Activated CD4-positive, CD25-positive, alpha-beta regulatory T cell treated with anti-CD3 and anti-CD28 coated beads, Interleukin-2, amount 50 U/mL, for 24 hours (primary cell): ENCODE measurements at places on chromosomes 6 and 20.

- ATAC-seq, result no peak
These were observed 159.2 kb downstream of the PLCB4 start for GRCh38 chr20:9227896-9228615.

DNA sequence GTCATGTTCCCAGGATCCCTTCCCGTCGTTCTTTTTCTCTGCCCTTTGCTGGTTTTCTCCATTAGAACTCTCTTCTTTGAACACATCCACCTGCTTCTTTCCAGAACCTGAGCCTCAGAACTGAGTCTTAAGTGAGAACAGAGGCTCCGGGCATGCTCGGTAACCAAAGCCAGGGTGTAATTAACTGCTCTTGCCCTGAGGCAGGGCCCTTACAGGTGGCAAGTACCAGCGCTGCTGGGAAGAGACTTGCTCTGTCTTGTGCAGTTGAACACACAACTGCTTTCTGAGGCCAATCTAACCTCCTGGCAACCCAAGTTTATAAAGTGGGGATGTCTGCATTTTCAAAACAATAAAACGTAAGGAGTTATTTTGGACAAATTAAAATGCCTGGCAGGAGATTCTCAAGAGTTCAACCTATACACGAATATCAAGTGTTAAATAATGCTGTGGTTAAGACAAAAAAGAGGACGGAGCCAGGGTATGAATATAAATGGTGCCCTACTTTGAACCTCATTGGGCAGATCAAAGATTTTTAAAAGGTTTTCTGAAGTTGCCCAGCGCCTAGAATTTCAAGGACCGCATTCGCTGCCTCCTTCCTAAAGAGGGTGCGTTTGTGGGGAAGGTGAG is 12.4 kb upstream of the DEK start:
- ATAC-seq, result no peak

DNA sequence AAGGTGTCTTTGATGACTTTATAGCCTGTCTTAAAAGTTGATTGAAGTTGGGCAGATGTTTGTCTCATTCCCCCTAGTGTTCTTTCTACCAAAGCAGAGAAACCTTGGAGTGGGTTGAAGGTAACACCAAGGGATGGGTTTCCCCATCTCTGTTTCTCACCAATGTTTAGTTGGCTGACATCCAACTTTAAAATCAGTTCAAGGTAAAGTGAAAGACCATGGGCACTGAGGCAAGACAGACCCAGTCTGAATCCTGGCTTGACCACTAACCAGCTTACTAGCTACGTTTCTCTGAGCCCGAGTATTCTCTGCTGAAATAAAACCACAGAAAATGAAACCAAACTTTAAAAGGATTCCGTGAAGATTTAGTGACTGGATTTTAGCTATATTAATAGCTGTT is 258.9 kb downstream of the KIF16B start:
- no peak for ATAC-seq

DNA sequence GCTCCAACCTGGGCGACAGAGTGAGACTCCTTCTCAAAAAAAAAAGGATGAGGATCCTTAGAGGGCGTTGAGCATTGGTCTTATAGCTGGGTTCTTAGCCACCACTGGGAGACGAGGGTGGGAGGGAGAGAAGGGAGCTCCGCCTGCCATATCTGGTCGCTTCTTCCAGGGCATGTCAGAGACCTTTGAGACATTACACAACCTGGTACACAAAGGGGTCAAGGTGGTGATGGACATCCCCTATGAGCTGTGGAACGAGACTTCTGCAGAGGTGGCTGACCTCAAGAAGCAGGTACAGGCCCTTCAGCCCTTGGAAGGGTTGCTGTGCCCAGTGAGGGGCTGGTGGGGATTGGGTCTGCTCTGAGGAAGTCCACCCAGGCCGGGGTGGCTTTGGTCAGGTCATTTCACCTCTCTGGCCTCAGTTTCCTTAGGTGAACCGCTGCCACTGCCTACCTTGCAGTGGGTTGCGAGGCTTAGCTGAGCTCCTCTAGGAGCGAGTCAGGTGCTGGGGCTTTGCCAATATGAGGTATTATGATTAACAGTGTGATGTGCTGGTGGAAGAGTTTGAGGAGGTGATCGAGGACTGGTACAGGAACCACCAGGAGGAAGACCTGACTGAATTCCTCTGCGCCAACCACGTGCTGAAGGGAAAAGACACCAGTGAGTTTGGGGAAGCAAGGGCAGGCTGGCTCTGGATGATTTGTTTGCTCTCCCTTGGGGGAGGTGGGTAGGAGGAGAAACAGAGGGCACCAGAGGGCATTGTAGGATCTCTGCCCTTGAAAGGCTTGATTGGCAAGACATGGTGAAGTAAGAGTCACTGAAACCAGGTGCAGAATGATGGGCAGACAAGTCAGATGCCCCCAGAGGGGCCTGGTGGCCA is 8.5 kb downstream of the CNPY3 start:
- ATAC-seq, result no peak

DNA sequence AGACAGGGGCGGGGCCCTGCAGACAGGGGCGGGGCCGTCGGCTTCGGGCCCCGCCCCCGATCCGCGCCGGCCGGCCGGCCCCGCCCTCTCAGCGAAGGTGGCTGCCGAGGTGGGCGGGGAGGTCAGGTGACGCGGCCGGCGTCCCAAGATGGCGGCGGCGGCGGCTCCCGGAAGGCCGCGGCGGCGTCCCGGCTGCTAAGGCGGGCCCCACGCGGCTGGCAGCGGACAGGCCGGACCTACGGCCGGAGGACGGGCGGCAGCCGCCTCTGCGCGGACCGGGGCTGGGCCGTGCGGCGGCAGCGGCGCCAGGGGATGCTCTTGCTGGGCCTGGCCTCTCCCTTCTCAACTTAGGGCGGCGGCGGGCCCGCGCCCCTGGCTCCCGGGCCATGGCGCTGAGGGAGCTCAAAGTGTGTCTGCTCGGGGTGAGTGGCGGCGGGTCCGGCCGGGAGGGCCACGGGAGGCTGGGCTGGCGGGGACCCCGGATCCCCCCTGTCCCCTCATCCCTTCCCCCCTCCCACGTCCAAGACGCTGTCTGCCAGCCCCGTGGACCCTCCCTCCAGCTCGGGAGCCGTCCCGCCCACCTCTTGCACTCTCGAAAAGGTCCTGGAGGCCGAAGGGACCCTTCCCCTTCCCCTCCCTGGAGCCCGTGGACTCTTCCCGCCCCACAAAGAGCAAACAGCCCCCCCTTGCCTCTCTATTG is at the start of gene RAB22A:
Gene RAB22A, plus strand, starts transcription at position 125 of the 700 bp plus-strand sequence. Its CDS starts 262 bp downstream, at position 387.
- peak; percentile 24 for ATAC-seq

DNA sequence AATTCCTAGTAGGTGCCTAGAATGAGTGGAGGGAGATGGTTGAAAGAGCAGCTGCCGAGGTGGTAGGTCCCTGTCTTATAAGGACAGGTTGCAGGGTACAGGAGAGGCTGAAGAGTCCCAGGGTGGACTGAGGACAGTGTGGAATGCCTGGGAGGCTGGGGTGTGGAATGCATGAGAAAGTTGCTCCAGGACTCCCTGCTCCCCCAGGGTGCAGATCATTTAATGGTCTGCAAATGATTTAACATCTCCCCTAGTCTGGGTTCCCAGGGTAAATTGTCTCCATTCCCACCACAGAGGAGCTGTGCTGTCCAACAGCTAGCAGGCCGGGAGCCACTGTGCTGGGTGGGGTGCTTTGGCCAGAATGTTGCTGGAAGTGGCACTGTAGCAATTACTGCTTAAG is 76.0 kb downstream of the CD83 start:
- ATAC-seq, result no peak

- no peak for ATAC-seq
These were observed 38.7 kb downstream of the TRAF3IP2 start for GRCh38 chr6:111566873-111567517.

GRCh38 chr6:157064502-157064901 is 258.8 kb downstream of the TMEM242 start:
- ATAC-seq, result no peak

- no peak for ATAC-seq
These were observed 602.4 kb downstream of the COL12A1 start for GRCh38 chr6:74603322-74604076.

DNA sequence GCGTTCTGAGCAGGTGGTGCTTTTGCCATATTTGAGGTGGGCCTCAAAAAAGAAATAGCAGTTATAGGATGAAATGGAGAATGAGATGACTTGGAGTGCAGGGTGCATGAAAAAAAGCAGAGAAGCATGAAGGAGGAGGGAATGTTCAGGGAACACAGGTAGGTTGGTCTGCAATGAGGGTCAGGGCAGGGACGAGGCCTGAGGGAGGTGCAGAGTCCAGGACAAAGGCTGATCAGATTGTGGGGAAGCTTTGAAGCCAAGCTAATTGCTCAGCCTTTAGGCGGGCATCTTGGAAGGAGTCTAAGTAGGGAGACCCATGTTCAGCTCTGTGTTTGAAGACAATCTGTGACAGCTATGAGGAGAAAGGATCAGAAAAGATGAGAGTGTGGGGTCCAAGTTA is 12.0 kb downstream of the TRAM2 start:
- ATAC-seq, result no peak

DNA sequence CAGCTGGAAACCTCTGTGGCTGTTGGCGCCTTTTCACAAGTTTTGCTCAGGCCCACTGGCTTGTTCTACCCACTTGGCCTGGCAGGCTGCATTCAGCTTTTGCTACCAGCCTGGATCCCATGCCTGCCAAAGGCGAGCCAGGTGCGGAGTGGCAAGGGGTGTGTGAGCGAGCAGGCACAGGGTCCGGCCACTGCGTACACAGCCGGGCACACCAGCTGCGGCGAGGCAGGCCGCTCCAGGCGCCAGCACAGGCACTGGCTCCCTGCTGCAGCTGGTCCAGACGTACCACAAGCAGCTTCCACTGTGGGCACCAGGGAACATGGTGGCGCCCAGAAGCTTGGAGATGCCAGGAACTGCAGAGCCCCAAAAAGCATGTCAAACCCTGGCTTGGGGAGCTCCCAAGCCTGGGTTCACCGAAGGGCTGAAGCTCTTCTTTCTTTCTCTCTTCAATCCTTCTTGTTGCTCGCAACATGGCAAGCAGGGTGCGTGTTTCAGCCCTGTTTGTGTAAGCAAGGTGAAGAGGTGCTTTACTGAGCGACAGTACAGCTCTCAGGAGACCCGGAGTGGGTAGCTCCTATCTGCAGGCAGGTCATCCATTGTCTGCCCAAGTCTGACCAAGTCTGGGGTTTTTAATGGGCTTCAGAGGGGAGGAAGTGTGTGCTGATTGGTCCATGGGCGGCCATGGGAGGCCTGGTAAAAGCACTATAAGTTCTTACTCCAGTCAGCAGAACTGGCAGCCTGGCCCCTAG is 32.6 kb upstream of the GRM4 start:
- no peak for ATAC-seq

- ATAC-seq, result no peak
These were observed 8.6 kb downstream of the DTNBP1 start for GRCh38 chr6:15654250-15654649.

- no peak for ATAC-seq
These were observed 21.8 kb downstream of the HLA-E start for GRCh38 chr6:30511169-30511546.

- ATAC-seq, result peak; percentile 32
These were observed 94.2 kb downstream of the OLIG3 start for GRCh38 chr6:137399881-137400443.

- no peak for ATAC-seq
These were observed 90.0 kb upstream of the IFNGR1 start for GRCh38 chr6:137309078-137309762.

DNA sequence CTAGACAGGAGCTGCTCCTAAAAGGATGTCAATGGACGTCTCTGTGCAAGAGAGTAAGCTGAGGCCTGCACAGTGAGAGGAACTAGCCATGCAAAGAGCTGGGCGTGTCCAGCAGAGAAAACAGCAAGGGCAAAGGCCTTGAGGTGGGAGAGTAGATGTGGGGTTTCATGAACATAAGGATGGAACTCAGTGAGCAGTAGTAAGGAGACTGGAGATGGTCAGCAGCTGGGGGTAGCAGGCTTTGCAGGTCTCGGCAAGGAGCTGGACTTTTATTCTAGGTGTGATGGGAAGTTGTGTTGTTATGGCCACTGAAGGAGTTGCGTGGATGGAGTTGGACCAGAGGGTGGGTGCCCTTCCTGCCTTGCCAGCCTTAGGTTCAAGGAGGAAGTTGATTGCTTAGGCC is 90.7 kb upstream of the SIRPA start:
- ATAC-seq, result no peak

- no peak for ATAC-seq
These were observed 241.1 kb downstream of the FOXC1 start for GRCh38 chr6:1850840-1851157.

- no peak for ATAC-seq
These were observed 72.6 kb upstream of the ZNF184 start for GRCh38 chr6:27545271-27546046.

DNA sequence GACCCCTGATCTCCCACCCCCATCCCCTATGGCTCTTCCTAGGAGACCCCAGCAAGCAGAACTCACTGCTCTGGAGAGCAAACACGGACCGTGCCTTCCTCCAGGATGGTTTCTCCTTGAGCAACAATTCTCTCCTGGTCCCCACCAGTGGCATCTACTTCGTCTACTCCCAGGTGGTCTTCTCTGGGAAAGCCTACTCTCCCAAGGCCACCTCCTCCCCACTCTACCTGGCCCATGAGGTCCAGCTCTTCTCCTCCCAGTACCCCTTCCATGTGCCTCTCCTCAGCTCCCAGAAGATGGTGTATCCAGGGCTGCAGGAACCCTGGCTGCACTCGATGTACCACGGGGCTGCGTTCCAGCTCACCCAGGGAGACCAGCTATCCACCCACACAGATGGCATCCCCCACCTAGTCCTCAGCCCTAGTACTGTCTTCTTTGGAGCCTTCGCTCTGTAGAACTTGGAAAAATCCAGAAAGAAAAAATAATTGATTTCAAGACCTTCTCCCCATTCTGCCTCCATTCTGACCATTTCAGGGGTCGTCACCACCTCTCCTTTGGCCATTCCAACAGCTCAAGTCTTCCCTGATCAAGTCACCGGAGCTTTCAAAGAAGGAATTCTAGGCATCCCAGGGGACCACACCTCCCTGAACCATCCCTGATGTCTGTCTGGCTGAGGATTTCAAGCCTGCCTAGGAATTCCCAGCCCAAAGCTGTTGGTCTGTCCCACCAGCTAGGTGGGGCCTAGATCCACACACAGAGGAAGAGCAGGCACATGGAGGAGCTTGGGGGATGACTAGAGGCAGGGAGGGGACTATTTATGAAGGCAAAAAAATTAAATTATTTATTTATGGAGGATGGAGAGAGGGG is 1.4 kb downstream of the LTA start:
- no peak for ATAC-seq

- no peak for ATAC-seq
These were observed 185.0 kb upstream of the PDE10A start for GRCh38 chr6:165848086-165848426.
